Left colon (tissue), 2 donors: ENCODE measurements at places on chromosomes 16 and 17. TPM values are rescaled to one million over a fixed set of nuclear protein-coding genes. Genes with fewer than 3 reads are reported as not detected.

SLC2A4 gene
- 9.7 TPM for total RNA-seq

SYNGR3 gene
- 3.0 TPM for total RNA-seq

ODAD4 gene
- 0.12 TPM for total RNA-seq

TP53TG3B gene
- not detected for total RNA-seq
